ENCODE measurements at places on chromosomes 11 and 22.
A peak's percentile ranks its signal among the peaks of the same experiment; 100 is the strongest.

DNA sequence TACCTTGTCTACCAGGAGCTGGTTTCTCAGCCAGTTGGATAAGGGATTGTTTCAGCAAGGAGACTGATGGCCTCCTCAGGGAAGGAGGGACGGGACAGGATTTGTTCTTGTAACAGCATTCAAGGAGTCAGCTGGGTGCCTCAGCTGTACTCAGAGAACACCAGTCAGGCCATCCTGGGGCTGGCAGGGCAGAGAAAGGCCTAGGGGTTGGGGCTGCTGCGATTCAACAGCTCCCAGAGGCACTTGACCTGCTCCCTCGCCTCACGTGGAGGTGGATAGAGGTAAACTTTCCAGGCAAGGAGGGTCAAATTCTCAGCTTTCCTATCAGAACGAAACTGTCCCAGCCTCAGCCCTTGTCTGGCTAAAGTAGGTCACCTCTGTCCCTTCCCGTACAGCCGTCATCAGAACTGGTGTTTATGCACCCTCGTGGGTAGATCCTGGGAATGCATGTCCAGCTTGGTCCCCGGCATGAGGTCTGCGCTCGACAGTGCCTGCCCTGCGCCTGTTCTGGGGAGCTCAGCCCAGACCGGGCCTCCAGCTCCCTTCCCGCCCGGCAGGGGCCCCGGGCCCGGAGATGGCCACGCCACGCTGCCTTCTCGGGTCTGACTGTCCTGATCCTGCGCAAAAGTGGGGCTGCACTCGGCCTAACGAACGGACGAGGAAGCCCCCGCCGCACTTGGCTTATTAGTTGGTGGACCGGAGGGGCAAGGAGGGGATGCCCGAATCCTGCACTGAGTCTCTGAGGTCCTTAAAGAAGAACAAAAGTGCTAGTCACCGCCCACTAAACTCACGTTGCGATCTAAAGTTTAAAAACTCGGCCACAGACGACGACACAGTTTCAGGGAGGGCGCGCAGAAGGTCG lies 762 bp upstream of the CCDC134 start:
- DNase-seq: peak; percentile 24

DNA sequence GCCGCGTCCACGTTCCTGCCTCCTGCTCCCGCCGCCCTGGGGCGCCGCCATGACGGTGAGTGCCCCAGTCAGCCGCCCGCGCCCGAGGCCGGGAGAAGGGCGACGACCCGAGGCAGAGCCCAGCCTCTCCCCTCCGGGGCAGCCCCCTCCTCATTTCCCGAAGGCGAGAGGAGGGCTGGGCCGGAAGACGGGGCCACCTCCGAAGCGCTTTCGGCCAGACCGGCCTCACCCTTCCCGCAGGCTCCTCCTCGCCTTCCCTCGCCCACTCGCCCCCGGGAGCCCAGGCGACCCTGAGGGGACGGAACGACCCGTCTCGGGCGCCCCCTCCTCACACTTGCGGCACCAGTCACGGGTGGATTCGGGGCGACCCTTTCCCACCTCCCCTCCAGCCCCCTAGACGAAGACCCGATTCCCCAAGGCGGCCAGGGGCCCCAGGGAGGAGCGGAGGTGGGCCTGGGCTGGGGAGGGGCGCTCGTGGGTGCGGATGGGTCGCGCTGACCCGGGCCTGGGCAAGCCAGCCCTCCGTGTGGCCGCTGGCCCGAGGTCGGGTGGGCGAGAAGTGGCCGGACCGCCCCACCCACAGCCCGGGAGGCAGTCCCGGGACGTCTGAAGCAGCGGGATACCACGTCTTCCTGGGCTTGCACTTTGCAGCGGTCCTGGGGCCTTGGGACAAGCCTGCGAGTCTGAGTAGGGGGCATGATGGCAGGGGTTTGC lies 49.7 kb downstream of the TRIOBP start:
- DNase-seq: no peak

GRCh38 chr11:14480716-14481115 lies 18.9 kb downstream of the COPB1 start:
- no peak for DNase-seq

GRCh38 chr11:65032216-65032615 lies 5.0 kb downstream of the SNX15 start:
- DNase-seq: no peak

- peak; percentile 69 for DNase-seq
Measured at GRCh38 chr11:126415128-126415527, 59.6 kb downstream of the ST3GAL4 start.

DNA sequence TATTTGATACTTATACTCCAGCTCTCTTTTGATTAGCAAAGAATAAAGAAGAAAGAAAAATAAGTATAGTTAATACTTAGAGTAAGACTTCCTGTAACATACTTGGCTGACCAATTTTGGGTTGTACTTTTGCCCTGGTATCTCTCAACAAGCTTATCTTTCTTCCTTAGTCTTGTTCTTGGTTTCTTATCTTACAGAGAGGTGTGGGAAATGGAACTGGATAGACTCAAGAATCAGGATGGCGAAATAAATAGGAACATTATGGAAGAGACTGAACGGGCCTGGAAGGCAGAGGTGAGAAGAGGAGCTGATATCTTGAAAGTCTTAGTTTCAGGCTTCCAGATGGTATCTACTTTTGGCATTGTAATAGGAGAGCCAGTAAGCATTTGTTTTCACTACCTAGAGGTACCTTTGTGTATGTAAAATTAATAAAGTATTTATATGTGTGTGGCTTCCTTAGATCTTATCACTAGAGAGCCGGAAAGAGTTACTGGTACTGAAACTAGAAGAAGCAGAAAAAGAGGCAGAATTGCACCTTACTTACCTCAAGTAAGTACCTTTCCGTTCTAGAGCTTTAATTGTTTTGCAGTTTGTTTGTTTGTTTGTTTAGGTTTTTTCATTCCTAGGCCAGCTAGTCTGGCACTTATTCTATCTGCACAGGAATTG lies 11.3 kb upstream of the BACE1-AS start:
- no peak for DNase-seq

Measured in renal pelvis (tissue), 12 donors.